Astrocyte (in vitro differentiated cells and primary cell): ENCODE measurements at places on chromosomes 3 and 15.

GRCh38 chr3:60720736-60721135, 530.5 kb downstream of the FHIT start:
- peak; percentile 75 for DNase-seq

- DNase-seq = peak; percentile 54
Measured at GRCh38 chr3:179181021-179181472, 32.9 kb downstream of the PIK3CA start.

GRCh38 chr3:161854232-161854771, 357.7 kb downstream of the OTOL1 start:
- peak; percentile 87 for DNase-seq

GRCh38 chr3:195150181-195151118, 120.5 kb downstream of the XXYLT1 start:
- peak; percentile 89 for DNase-seq

DNA sequence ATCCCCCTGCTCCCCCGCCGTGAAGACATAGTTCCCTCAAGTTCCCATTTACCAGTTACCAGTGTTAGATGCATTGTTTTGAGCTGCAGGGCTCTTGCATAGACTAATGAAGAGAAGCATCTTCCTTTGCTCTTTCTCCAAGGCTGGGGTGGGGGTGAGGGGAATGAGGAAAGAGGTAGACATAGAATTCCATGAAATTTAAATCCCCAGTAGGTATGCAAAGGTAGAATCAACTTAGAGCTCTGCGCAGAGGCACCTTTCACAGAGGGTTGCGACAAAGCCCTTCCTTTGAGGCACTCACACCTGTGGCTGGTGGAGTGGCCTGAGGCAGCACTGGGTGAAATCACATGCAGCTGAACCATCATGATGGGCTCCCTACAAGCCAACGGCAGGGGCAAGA, 101.3 kb downstream of the WDR76 start:
- DNase-seq = no peak
